SHP77 (cell line): ENCODE measurements at places on chromosomes 4 and X.
A peak's percentile ranks its signal among the peaks of the same experiment; 100 is the strongest.

DNA sequence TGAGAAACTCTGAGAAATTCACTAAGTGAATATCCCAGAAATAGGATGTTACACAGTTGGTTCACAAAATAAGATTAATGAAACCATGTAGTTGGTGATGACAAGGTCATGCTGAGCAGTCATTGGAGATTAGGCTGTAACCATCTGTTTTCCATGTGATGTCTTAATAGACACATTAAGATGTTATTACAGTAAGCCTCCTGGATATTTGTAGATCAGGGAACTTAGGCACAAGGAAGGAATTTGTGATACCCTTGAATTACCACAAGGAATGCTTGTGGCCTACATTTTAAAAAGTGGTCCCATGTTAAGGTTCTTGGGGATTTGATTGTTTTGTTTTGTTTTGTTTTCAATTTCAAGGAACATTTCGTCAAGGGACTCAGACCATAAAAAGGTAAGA lies 185.6 kb upstream of the BANK1 start:
- DNase-seq, result no peak

DNA sequence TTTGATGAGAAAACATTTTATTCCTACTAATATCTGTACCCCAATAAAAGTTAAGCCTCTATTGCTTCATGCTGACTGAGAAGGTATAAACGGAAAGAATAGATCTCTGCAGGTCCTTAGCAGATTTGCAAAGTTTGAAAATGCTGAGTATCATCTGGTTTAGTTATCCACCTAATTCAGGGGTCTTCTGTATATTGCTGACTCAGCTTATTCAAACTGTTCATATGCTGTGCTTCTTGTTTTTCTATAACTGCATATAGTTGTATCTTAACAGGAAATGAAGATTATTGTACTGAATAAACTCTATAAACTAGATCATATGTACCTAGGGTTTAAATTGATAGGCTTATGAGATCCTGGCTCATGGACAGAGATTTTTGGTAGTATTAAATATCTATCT lies 23.7 kb downstream of the ZNF330 start:
- no peak for DNase-seq

GRCh38 chr4:47624031-47624441 lies 139.0 kb downstream of the ATP10D start:
- no peak for DNase-seq

DNA sequence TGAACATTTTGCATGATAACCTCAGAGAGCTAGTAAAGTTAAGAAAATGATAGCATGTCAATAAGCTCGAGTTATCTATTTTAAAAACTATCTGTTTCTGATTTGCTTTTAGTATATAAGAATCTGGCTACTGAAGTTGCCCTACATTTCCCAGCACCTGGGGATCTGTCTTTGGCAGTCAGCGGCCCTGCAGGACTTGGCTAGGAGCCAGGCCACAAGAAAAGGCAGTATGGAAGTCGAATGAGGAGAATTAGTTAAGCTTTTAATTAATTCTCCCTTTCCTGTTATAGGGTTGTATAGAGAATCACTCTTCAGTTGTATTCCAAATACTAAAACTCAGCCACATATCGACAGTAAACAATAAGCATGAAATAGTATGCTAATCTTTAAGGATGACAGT lies 22.7 kb downstream of the POU4F2 start:
- no peak for DNase-seq

- DNase-seq, result no peak
These were observed 91.9 kb upstream of the MAPK10 start for GRCh38 chr4:86451560-86452330.

DNA sequence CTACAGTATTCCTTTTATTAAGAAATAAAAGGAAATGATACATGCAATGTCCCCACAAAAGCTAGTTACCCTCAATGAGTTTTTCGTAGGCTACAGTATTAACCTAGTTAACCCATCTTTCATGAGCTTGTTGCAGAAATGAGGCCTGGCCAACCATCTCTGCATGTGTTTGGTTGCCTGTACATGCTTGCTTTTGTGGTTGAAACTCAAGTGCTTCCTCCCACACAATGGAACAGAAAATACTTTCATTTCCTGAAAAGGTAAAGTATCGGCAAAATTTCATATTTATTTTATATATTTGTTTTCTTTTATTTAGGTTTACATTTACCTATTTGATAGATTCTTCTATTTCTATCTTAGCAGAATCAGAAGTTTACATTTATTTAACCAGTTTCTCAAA lies 214.6 kb upstream of the FAM241A start:
- DNase-seq, result no peak

DNA sequence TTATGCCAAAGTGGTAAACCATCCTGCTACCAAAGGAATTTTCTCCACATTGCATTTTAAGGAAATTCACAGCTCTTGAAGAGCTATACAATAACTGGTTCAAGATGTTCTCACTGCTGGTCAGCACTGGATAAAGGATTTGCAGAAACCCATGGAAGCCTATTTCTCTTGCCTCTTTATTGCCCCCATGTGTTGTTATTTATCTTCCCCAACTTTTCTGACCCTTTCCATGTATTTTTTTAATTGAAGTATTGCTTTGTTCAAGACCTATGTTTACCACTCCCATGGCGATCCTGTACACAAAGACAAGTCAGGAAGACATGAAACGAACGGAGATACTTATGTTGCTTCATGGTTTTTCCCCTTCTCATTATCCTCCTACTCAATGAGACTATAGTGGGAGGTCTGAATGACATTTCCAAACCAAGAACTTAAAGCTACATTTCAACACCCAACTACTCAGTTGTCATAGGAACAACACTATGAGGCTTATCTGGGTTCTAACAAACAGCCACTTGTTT lies 566.4 kb upstream of the DIPK2B start:
- no peak for DNase-seq

GRCh38 chr4:41366911-41367517 lies 110.3 kb downstream of the UCHL1 start:
- no peak for DNase-seq

DNA sequence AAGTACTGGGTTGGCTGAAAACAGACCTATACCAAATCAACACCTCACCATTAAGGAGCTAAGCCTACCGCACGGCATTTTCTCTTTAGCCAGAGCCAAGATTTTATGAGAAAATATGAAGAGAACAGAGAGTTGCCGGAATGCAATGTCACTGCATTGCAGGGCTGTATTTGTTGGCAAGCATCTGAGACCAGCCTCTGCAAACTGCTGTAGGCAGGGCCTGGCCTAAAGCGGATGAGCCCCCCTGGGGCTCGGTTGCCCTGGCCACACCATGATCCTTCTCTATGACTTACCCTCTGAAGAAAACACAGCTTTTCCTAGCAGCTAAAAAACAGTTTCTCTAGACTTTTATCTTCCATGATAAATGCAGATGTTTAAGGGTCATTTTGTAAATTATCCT lies 120.5 kb upstream of the SORBS2 start:
- DNase-seq, result no peak

- DNase-seq, result no peak
These were observed 123.5 kb upstream of the SMARCAD1 start for GRCh38 chr4:94084155-94084554.

GRCh38 chrX:69179380-69179911 lies 14.2 kb upstream of the PJA1 start:
- peak; percentile 55 for DNase-seq

GRCh38 chrX:15888062-15888461 lies 33.4 kb upstream of the AP1S2 start:
- no peak for DNase-seq

DNA sequence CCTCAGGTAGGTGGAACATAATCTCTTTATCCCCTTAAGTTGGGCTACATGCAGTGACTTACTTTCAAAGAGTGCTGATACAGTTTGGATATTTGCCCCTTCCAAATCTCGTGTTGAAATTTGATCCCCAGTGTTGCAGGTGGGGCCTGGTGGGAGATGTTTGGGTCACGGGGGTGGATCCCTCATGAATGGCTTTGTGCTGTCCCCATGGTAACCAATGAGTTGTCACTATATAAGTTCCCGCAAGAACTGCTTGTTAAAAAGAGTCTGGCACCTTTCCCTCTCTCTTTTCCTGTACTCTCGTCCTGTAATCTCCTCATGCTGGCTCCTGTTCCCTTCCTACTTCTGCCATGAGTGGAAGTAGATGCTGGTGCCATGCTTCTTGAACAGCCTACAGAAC lies 71.3 kb downstream of the GLRA3 start:
- DNase-seq, result no peak

DNA sequence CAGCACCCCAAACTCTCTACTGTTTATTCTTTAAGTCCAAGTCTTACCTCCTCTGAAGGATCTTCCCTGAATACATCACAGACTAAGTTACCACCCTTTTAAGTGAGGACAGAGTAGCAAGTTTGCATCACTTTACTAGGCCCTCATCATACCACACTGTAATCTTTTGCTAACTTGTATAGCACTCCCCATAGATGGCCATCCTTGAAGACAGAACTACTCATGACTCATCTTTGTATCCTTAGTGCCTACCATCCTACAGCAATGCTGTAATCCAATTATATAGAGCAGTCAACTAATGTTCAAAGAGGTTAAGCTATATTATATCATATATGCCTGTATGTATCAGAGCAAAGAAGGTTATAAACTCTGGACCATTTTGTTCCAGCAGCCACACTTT lies 101.4 kb downstream of the ADAMTS3 start:
- DNase-seq, result no peak

- no peak for DNase-seq
These were observed 20.1 kb downstream of the ADRA2C start for GRCh38 chr4:3786196-3786869.

DNA sequence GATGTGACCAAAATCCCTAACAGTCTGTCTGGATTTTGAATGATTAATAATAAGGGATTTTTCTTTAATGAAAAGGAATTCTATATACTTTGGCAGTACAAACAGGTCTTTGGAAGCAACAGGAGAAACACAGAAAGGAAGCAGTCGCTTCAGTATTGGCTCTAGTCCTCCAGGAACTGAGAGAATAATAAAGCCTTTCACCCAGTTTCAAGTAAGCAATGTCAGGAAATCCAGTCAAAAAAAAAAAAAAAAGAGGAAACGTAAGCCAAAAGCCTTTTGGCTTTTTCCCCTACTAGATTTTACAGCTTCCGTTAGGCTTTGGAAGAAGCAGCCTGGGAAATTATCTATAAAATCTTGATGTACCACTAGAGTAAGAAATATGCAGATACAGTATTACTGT lies 61.7 kb upstream of the HDAC8 start:
- DNase-seq, result no peak

DNA sequence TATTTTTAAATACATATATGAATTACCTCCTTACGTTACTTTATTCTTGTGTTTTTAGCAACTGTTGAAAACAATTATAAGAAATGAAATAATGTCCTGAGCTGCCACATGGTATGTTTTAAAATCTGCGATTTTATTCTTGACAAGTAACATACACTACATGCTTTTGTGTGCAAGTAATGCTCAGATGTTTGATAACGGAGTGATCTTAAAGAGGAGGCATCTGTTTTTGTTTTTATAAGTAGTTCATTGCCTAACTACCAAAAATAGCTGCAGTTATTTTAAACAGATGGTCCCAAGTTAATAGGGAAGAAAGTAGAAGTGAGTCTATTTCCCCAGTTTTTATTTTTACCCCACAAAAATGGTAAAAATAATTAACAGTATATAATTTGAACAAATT lies 55.2 kb downstream of the GAB1 start:
- no peak for DNase-seq

DNA sequence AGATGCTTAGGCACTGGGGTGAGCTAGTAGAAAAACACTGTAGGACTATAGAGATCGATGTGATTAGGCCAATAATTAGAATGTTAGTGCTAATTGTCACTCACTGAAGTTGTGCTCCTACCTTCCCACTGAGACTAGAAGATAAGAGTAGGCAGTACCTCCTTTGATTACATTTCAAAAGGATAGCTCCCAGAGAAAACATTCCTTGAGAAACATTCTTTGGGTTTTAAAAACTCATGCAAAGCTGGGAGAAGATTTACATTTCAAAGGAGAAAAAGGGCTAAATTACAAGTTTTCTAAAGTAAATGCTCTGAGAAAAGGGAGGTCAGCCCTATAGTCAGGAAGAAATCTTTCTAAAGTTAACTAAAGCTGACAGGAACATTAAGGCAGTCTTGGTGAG lies 860.3 kb upstream of the NDST4 start:
- DNase-seq, result no peak

DNA sequence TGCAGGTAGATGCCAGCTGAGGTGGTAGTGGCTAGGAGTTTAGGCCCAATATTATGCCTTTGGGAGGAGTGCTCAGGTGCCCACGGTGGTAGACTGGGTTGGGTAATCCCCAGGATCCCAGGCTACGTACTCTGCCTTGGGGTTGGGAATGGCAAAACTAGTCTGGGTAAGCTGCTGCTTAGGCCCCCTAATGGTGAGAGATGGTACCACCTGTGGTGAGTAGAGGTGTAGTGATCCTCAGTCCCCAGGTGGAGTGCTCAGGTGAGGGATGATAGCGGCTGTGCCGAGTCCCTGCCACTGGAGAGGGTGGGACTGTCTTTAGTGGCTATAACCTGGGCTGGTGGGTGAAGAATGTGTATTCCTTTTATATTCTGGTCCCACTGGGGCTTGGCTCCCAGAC lies 75.2 kb downstream of the IL1RAPL2 start:
- no peak for DNase-seq

GRCh38 chr4:172124656-172125308 lies 311.6 kb downstream of the GALNTL6 start:
- DNase-seq, result no peak

- DNase-seq, result peak; percentile 45
These were observed 46.7 kb downstream of the ENPP6 start for GRCh38 chr4:184171011-184171410.

- no peak for DNase-seq
These were observed 60.8 kb downstream of the TBL1X start for GRCh38 chrX:9525511-9526248.

DNA sequence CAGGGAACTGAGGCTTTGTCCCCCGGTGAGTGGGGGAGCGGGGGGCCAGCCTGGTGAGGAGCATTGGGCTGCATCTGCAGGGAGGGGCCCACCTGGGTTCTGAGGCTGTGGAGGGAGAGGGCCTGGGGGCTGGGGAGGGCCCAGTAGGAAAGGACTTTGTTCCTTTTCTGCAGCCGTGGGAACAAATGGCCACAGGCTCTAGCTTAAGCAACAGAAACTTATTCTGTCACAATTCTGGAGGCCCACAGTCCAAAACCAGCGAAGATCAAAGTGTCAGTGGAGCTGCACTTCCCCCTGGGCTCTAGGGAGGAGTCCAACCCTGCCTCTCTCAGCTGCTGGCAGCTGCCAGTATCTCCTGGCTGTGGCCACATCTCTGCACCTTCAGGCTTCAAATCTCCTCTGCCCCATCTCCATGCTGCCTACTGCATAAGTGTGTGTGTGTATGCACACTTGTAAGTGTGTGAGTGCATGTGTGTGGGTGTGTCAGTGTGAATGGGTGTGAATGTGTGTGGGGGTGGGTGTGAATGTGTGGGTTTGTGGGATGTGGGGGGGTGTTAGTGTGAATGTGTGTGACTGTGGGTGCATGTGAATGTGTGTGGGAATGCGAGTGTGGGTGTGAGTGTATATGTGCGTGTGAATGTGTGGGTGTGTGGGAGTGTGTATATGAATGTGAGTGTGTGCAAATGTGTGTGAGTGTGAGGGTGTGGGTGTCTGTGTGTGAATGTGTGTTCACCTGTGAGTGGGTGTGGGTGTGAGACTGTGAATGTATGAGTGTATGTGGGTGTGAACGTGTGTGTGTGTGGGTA lies 204.5 kb upstream of the PSAPL1 start:
- DNase-seq, result no peak
